Left lung (tissue), 14 donors: ENCODE measurements at places on chromosomes 1 and 21. TPM values are rescaled to one million over a fixed set of nuclear protein-coding genes. Genes with fewer than 3 reads are reported as not detected.

Gene LCE3E
- polyA plus RNA-seq: not detected

- DNase-seq: no peak
Measured at GRCh38 chr1:175262621-175263020, 70.0 kb upstream of the KIAA0040 start.

GRCh38 chr1:44819196-44819607, 10.9 kb downstream of the BTBD19 start:
- no peak for DNase-seq

Gene DCST2
- polyA plus RNA-seq: 2.0 TPM

DNA sequence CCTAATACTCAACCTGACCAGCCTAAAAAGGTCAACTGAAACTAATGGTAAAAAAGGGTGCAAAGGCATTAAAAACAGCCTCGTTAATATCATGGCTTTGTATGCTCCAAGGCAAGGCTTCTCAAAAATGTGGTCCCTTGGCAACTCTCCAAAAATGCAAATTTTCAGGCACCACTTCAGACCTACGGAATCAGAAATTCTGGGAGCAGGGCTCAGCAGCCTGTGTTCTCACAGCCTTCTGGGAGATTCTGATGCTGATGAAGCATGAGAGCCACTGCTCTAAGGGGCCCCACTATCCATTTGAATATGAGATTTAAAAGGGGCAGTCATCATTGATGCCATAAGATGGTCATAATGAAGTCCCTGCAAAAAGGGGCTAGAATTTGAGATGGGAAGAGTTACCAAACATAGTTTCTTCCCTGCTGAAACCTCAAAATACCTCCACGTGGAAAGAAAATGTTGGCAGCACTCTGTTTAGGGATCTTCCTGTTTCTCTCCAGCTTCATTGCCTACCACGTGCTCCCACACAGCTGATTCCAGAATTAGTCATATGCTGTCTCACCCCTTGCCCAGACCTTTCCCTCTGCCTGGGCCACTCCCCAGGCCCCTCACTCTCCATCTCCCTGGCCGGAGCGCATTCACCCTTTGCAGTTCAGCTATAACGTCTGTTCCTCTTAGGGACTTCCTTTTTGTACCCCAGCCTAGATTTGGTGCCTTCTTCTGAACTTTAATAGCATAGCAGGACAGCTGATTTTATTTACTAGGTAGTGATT, 46.7 kb downstream of the PHC2 start:
- DNase-seq: no peak

Gene PROK1
- polyA plus RNA-seq: not detected

DNA sequence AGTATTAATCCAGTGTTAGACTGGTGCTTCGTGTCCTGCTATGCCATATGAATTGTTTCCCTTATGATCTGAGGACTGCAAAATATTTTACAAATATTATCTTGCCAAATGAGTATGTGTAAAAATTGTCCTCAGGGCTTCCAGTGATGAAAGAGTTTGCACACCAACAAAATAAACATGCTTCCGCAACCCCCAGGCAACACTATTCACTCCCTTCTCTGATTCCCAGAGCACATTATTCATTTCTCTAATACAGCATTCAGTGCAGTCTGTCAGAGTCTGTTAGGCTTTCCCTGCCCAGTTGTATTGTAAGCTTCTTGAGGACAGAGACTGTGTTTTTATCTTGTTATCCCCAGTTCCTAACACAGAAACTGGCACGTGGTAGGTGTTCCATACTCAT, 409.9 kb upstream of the C1orf87 start:
- DNase-seq: no peak

Gene SLC25A44
- 19.9 TPM for polyA plus RNA-seq

Gene FCRL2
- 0.10 TPM for polyA plus RNA-seq

GRCh38 chr1:93519199-93519829, 71.4 kb downstream of the FNBP1L start:
- no peak for DNase-seq

DNA sequence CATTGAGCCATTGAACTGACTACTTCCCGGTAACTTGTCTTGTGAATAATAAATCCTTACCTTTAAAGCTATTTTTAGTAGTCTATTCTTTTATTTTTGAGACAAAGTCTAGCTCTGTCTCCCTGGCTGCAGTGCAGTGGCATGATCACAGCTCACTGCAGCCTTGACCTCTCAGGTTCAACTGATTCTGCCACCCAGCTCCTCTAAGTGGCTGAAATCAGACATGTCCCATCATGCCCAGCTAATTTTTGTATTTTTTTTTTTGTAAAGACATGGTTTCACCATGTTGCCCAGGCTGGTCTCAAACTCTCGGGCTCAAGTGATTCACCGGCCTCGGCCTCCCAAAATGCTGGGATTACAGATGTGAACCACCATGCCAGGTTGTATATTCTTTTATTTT, 59.3 kb upstream of the PTGS2 start:
- peak; percentile 20 for DNase-seq

Gene LAMC2
- 65.1 TPM for polyA plus RNA-seq

- peak; percentile 54 for DNase-seq
Measured at GRCh38 chr1:115976062-115976920, at the start of gene SLC22A15. TSS of gene SLC22A15 (plus strand) at chr1:115976513. CDS start at chr1:115976628, 115 bp downstream.

GRCh38 chr21:38911484-38912101, 105.9 kb downstream of the ETS2 start:
- no peak for DNase-seq

Gene OR2L3
- polyA plus RNA-seq: not detected

DNA sequence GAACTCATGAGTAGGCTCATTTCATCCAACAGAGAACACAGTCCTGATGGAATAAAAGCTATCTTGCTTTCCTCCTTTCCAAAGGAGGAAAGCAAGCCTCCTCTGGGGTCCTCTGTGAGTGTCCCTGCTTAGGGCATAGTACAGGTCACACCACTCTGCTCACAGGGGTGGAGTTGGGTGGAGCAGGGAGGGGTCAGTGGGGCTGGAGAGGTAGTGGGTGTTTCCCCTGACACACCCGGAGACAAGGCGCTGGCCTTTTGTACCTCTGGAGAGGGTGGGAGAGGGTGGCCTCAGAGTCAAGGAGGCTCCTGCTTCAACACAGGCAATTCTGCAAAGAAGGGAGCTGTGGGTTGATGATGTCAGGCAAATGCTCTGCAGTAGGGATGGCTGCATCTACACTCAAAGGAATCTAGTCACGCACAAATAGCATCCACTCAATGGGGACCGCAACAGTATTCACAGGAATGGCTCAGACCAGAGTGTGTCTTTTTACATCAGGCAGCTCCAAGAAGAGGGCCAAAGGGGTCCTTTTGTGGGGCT, 58.6 kb upstream of the PLXNA2 start:
- no peak for DNase-seq
